ENCODE measurements at places on chromosomes 13 and 19.

- DNase-seq: no peak
These were observed 172.8 kb downstream of the KATNAL1 start for GRCh38 chr13:30134578-30134977.

DNA sequence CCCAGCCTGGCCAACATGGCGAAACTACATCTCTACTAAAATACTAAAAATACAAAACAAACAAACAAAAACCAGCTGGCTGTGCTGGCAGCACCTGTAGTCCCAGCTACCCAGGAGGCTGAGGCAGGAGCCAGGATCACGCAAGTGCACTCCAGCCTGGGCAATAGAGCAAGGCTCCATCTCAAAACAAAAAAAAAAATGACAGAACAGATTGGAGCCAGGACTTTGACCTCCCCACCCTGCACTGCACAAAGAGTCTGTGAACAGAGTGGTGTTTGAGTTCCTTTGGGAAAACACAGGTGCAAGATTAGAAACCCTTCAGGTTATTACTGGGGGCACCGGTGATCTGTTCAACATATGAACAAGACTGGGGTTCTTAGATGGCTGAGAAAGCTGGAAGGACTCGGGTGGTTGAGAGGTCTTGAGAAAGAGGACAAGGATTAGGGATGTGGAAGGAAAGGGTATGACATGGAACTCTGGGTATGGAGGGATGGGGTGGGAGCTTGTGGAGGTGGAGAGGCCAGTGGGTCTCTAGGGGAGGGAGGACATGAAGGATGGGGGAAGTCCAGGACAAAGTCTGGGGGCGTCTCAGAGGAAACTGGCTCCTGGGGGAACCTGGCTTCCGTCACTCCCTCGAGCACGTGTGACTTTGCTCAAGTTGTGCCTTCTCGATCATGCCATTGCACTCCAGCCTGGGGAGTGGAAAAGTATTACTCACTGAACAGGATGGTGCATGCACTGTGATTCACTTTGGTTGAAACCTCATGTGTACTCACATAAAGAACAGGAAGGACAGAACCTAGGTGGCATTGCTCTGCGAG lies 25.9 kb downstream of the RCN3 start:
- DNase-seq: no peak

DNA sequence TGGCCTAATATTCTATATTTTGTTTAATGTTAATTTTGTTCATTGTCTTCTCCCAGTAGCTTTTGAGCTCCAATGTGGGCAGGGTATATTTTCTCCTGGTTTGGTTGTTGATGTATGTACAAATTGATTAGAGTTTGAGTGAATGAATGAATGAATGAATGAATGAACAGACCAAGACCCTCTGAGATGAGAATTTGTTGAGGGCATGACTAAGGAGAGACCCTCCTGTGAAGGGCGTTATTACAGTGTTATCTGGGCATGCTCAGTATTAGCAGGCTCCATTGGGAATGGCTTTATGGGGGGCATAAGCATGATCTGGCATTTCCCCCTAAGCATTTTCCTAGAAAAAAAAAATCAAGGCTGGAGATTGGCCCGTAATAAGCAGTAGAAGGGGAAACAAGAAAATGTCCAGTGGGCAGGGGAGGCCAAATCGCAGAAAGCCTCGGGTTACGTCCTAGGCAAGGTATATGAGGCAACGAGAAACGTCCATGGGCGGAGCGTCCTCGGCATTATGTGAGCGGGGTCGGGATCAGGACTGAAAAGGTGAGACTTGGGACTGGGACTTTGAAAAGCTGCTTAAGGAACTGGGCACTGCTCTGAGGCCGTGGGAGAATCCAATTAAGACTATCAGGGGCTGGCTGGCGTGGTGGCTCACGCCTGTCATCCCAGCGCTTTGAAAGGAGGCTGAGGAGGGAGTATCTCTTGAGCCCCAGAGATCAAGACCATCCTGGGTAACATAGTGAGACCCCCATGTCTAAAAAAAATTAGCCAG lies 904 bp upstream of the ARHGAP33 start:
- DNase-seq: no peak

DNA sequence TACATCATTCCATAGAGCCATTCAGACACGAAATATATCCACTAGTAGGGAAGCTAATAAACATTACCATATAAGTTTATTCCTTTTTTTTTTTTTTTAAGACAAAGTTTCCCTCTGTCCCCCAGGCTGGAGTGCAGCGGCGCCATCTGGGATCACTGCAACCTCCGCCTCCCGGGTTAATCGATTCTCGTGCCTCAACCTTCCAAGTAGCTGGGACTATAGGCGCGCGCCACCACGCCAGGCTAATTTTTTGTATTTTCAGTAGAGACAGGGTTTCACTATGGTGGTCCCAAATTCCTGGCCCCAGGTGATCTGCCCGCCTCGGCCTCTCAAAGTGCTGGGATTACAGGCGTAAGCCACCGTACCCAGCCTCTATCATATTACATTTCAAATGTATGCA lies 612 bp upstream of the ZNF154 start:
- DNase-seq: no peak

- DNase-seq: no peak
These were observed 184.9 kb downstream of the PTPRS start for GRCh38 chr19:5155586-5156210.

GRCh38 chr13:30044932-30045331 lies 194.5 kb upstream of the UBL3 start:
- DNase-seq: no peak

DNA sequence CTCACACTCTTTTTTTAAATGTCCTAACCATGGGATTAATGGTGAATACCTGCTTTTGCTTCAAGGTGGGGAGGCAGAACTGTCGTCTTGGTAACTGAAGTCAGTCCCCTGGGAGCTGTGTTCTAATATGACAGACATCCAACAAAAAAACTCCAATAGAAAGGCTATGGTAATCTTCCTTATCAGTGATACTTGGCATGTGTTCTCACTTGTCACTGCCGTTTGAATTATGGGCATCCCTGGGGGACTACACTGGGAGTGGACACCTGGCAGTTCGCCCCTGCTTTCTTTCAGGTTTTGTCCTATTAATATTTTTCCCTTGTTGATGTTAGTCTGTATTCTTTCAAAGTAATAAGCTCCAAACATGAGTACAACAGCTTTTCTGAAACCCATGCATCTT lies 252.6 kb downstream of the SLITRK5 start:
- no peak for DNase-seq

DNA sequence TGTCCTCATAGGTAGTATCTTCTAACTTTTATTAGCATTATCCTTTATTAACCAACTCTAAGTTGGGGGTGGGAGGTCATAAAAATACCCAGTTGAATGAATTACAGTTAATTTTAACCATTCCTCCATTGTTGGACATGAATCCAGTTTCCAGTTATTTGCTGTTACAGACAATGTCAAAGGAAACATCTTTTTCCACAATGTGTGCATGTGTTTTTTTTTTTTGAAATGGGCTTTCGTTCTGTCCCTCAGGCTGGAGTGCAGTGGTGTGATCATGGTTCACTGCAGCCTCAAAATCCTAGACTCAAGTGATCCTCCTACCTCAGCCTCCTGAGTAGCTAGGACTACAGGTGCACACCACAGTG lies 32.0 kb downstream of the KLF5 start:
- no peak for DNase-seq

DNA sequence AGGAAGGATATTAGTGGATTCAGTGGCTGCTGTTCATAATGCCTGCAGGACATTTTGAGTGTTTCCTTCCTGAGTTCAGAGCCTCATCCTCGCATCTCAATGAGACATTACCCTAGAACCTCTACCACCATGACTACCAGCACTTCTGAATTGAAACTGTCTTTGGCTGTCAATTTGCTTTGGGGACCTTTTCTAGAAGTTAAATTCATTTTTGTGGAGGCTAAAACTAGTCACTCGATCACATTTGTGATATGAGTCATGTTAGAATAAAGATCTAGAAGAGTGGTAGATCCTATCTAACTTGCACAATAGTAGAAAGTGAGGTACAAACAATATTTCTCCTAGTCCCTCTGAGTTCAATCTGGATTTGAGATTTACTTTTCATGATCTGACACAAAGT lies 124.9 kb downstream of the KCNRG start:
- DNase-seq: no peak

- DNase-seq: no peak
These were observed 708.8 kb downstream of the UQCRFS1 start for GRCh38 chr19:28504139-28504538.

- DNase-seq: no peak
These were observed 168.3 kb downstream of the COL4A1 start for GRCh38 chr13:110138700-110139036.

DNA sequence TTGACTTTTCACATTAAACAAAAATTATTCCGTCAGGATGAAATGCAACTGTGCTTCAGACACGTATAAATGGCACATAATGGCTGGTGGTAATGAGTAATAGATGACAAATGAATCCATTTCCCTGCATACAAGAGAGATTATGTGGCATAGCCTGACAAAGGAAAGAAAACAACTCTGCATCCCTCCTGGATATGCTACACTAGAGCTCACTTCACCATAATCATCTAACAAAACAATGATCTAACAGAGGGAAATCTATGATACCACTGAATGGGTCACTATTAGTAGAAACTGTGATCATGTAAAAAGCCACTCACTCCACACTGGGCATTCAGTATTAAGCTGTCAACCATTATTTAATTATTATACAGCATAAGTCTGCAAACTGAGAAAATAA lies 1498.4 kb downstream of the EFNB2 start:
- DNase-seq: no peak

DNA sequence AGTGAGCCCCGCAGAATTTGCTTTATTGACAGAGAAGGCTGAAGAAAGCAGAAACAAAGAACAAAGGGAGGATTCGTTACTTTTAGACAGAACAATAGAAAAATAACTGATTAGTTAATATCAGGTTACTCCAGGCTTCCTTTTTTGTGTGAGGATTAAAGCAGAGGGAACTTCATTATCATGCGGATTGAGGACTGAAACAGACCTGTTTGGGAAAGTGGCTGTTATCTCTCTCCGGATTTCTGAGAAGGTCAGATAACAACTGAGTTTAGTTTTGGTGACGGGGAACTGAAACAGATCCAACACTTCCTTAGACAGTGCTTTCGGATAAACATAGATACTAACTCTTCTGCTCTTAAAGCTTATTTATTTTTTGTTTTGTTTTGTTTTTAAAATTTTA lies 246.4 kb upstream of the ZNF507 start:
- no peak for DNase-seq

DNA sequence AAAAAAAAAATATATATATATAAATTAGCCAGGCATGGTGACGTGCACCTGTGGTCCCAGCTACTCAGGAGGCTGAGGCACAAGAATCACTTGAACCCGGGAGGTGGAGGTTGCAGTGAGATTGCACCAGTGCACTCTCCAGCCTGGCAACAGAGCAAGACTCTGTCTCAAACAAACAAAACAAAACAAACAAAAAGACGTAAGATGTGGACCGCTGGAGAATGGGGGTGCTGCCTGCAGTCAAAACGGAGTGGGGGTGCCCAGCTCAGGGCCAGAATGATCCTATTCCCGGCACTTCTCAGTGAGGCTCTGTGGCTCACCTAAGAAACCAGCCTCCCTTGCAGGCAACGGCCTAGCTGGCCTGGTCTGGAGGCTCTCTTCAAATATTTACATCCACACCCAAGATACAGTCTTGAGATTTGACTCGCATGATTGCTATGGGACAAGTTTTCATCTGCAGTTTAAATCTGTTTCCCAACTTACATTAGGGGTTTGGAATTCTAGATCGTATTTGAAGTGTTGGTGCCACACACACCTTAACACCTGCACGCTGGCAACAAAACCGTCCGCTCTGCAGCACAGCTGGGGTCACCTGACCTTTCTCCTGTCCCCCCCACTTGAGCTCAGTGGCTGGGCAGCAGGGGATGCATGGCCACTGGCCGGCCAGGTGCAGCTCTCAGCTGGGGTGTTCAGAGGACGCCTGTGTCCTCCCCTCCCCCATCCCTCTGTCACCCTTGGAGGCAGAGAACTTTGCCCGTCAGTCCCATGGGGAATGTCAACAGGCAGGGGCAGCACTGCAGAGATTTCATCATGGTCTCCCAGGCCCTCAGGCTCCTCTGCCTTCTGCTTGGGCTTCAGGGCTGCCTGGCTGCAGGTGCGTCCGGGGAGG lies at the start of gene F7:
F7 (plus strand) TSS at position 760 of the 889 bp plus-strand sequence; CDS start at position 811, 51 bp downstream.
- DNase-seq: no peak

DNA sequence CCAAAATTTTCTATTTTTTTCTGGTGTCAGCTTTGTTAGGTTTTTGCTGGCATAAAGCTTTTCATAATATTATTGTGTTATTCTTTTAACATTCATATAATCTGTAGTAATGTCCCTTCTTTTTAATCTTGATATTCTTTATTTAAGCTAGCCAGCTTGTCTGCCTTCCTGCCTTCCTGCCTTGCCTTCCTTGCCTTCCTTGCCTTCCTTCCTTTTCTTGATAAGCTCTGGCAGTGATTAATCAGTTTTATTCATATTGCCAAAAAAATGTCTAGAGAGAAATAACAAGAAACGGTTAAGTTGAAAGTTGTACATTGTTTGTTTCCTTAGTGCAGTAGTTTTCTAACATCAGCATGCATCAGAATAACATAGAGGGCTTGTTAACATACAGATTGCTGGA lies 257.5 kb downstream of the MAB21L1 start:
- DNase-seq: no peak

GRCh38 chr13:54859827-54860226 lies 1831.2 kb downstream of the OLFM4 start:
- no peak for DNase-seq

- DNase-seq: no peak
These were observed at the start of gene VSIG10L for GRCh38 chr19:51341976-51342580. VSIG10L (minus strand) TSS chr19:51342139; CDS start chr19:51342124, 15 bp downstream.

DNA sequence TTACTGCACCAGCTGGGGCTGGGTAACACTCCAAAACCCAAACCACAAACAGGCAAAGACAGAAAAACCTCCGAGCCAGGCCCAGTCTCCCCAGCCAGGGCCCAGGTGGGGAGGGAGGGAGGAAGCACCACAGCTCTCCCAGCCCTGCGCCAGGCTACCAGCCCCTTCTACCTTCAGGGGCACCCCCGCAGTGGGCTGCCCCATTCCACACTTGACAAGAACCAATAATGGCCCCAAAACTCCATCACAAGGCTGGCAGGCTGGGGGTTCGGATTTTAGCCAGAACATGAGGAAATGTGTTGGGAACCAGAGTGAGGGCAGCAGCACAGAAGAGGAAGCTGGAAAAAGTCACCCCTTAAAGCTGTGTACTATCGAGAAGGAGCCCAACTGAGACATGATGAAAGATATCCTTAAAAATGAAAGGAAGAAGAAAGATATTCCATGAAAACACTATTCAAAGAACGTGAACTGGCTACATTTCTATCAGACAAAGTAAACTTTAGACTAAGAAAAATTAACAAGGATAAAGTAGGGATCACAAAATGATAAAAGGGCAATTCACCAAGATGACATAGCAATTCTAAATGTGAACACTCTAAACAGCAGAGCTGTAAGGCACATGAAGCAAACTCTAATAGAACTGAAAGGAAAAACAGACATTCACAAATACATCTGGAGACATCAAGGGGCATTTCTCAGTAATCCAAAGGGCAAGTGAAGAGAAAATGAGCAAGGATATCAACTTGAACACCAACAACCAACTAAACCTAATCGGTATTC lies 12.9 kb downstream of the TUBGCP3 start:
- no peak for DNase-seq

DNA sequence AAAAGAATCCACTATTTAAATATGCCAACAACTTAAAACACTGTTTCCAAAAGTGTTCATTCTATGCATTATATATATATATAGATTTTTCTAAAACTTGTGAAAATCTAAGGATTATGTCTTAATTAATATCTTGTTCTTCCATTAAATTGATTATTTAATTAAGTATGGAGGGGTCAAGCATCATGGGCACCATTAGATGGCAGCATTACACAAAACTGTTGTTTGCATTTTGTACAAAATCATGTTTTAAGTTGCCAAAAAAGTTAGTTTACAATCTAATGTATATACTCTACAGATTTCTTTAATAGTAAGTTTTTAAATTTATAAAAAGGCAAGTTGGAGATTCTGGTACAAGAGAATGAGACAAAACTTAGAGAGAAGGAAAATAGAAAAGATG lies 213.2 kb upstream of the EDNRB start:
- DNase-seq: no peak

All from stimulated activated CD4-positive, alpha-beta T cell treated with anti-CD3 and anti-CD28 coated beads, TNF-alpha, amount 100 ng/mL, for 4 hours (primary cell).